ENCODE measurements at places on chromosomes 3 and 15.

- H3K4me1 ChIP-seq = peaks cover 7% of the 10 kb centered on the region
- no peak overlapping the region for H3K27ac ChIP-seq
- no peak overlapping the region for H3K4me3 ChIP-seq
These were observed 200.7 kb downstream of the NAALADL2 start for GRCh38 chr3:175059788-175060187.

GRCh38 chr3:186176373-186176990, 67.6 kb upstream of the ETV5 start:
- H3K36me3 ChIP-seq = no peaks in the 10 kb centered on the region
- H3K27me3 ChIP-seq = peaks cover 35% of the 10 kb centered on the region
- no peak overlapping the region for H3K4me3 ChIP-seq

- no peak overlapping the region for H3K27ac ChIP-seq
- H3K27me3 ChIP-seq = peaks cover under 1% of the 10 kb centered on the region
- peak; percentile 63 for DNase-seq
- peaks cover 15% of the 10 kb centered on the region for H3K4me1 ChIP-seq
- H3K4me3 ChIP-seq = no peak overlapping the region
- peaks cover 3% of the 10 kb centered on the region for H3K36me3 ChIP-seq
These were observed 4.9 kb downstream of the TLR9 start for GRCh38 chr3:52220380-52221026.

GRCh38 chr3:39961230-39961629, 151.8 kb downstream of the MYRIP start:
- peaks cover 7% of the 10 kb centered on the region for H3K27me3 ChIP-seq
- no peak overlapping the region for H3K27ac ChIP-seq
- no peaks in the 10 kb centered on the region for H3K4me1 ChIP-seq
- H3K36me3 ChIP-seq = no peaks in the 10 kb centered on the region

DNA sequence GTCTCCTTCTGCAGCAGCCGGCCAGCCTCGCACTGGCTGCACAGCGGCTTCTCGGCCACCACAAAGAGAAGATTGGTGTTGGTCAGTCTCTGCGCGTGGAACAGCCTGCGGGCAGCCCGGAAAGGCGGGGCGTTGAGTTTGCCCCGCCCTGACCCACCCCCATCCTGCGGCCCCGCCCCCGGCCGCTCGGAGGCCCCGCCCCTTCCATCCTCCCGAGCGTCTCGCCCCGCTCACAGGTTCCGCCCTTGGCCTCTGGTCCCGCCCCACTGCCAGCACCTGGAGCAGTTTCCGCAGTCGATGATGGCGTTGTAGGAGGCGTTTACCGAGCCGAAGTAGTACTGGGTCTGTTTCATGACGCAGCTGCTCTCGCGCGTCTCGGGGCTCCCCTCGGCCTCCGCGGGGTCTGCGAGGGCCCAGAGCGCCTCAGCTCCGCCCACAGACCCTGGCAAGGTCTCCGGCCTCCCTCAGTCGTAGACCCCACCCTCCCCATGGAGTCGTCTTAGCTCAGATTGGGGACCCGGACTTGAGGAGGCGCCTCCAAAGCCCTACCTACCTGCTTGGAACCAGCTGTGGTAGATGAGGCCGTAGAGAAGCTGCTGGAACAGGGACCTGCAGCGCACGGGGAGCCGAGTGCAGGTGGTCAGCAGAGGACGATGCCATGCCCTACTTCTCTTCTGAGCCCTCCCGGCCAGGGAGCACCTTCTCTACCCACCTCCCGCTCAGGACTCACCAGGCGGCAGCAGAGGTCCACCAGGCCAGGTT, 5.9 kb upstream of the TMEM115 start:
- H3K4me3 ChIP-seq = peak overlapping the region; percentile 69
- H3K27me3 ChIP-seq = peaks cover 9% of the 10 kb centered on the region
- no peak for DNase-seq
- H3K4me1 ChIP-seq = no peaks in the 10 kb centered on the region
- no peaks in the 10 kb centered on the region for H3K36me3 ChIP-seq

GRCh38 chr3:84987706-84988504, 29.1 kb downstream of the CADM2 start:
- no peak overlapping the region for H3K4me3 ChIP-seq
- no peak for DNase-seq
- H3K4me1 ChIP-seq = no peaks in the 10 kb centered on the region
- H3K27ac ChIP-seq = no peak overlapping the region
- H3K36me3 ChIP-seq = no peaks in the 10 kb centered on the region

All from HFFc6 (cell line).